ENCODE measurements at places on chromosomes 7 and 10.

GRCh38 chr10:113475381-113475807, 77.5 kb upstream of the HABP2 start:
- DNase-seq = peak; percentile 95

DNA sequence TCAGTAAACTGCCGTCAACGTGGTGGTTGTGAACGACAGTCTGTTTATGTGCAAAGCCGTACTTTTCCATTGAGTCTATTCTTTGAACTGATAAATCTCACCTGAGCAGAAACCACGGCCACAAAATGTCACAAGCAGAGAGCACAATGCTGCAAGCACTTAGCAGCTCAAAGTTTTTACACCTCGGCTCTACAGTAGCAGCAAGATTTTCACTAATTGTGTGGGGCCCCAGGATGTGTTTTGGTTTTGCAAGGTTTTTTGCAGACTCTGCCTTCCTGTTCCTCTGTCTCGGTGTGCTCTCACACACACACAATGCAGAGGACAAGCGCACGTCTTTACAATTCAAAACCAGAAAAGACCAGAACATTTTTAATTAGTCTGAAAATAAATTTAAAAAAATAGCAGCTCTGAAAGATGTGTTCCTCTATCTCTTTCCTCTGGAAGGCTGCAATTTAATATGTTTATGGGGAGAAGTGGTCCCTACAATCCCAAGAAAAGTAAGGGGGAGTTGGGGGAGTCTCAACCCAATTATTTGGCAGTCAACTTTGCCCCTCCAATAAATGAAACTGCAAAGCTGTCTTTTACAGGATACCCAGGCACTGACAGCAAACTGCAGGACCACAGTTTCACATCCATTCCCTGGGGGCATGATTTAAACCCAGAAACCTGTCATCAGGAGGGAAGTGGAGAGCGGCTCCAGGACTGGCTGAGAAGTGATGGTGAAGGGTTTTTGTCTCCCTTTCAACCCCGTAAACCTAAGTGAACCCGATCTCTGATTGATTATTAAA, 73.8 kb upstream of the SFMBT2 start:
- DNase-seq = no peak

GRCh38 chr7:24836084-24836483, 78.8 kb upstream of the GSDME start:
- no peak for DNase-seq

DNA sequence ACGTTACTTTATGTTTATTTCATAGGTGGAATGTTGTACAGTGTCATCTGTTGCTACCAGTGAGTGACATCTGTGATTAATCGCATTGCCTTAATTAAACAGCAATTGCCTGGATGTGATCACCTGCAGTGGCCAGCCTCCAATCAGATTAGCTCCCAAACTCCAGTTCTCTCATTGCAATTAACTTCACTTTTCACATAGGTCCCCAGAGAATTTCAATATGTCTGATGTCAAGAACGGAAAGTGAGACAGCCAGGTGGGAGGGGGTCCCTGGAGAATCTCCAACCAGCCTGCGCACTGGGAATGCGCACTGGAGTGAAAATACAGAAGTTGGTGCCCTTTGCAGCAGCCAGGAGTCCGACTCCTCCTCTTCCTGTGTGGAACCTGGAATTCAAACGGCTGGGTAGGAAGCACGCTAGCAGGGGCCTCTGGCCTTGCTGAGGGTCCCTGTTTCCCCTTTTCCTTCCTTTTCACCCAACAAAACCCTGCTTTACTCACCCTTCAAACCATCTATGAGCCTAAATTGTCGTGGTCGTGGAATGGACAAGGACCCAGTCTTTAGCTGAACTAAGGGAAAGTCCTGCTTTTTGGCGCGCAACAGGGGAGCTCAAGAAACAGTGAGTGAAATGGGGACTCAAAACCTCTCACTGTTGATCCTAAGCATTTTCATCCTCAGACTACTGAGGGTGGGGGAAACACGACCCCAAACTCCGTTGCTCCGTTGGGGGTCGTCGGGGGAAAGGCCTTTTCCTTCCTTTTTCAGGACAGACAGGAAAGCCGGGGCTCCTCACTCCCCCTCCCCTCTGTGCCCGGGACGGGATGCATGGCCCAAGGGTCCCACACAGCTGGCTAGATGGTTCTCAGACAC, 1355.5 kb upstream of the LRRTM3 start:
- DNase-seq = peak; percentile 83

- DNase-seq = no peak
Measured at GRCh38 chr7:33979807-33980355, 74.5 kb downstream of the BMPER start.

DNA sequence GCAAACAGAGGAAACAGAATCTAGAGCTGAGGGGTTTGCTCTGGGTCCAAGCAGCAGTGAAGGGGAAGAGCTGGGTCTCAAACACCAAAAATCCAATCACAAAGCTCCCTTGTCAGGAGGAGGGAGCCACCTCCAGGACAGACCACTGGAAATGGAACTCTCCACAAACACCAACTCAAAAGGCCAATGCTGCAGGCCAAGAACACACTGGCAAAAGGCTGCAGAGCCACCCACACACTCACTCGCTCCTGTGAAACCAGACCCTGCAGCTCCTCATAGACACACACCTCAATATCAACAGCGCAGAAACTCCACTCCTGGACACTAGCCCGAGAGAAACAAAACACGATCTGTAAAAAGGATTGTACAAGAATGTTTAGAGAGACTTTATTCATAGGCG, 213.5 kb downstream of the PTPRN2 start:
- DNase-seq = no peak

GRCh38 chr10:104300002-104300735, 31.2 kb downstream of the GSTO2 start:
- DNase-seq = peak; percentile 91

DNA sequence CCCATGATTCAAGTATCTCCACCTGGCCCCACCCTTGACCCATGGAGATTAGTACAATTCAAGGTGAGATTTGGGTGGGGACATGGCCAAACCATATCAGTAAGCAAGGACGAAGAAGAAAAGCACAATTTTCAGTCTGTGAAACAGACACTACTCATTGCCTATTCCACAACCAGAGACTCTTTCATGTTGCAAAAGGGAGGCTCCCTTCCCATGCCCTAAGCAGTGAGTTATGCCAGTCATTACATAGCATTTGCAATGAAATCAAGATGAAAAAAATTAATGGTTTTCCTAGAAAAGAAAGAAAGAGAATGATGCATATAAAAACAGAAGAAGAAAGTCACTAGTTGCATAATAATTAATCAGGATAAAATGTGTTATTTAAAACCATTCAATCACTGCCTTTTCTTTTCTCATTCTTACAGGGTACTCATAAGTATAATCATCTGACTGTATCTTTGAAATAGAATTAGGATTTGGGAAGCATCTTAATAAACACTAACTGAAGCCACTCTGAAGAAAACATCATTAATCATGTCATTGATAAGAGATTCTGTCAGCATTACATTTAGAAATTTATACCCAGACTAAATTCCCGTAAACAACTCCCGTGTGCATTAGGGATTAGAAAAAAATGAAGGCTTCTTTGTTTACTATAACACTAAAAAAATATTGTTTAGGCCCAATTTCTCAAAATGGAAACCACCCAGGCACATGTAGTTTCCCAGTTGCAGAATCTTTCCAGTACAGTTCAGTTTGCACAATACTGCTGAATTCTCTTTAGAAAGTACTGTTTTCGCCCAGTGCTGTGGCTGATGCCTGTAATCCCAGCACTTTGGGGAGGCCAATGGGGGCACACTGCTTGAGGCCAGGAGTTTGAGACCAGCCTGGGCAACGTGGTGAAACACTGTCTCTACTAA, 9.1 kb downstream of the PRPS1L1 start:
- DNase-seq = no peak

DNA sequence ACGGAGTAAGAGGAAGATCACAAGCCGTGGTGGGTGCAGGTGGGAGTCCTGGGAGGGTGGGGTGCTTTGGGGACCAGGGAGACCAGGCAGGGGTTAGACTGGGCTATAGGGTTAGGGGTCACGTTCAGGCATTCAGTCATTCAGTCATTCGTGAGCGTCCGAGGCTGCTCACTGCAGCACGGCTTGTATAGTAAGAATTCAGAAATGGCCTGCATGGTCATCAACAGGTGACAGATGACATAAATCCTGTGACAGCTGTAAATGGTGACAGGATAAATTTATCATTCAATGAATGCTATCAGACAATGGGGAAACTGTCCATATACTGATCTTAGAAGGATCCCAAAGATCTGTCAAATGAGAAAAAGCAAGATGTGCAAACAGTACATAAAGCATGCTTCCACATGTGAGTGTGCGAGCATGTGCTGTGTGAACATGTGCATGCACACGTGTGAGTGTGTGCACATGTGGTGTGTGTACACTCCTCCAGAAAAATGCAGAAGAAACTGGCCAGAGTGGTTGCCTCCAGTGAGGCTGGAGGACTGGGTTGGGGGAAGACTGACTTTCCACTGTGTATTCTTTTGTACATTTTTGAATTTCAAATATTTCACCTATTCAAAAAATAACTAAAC, 32.0 kb upstream of the SMARCD3 start:
- no peak for DNase-seq

- DNase-seq = peak; percentile 76
Measured at GRCh38 chr10:49139028-49139845, 5.4 kb upstream of the FAM170B start.

DNA sequence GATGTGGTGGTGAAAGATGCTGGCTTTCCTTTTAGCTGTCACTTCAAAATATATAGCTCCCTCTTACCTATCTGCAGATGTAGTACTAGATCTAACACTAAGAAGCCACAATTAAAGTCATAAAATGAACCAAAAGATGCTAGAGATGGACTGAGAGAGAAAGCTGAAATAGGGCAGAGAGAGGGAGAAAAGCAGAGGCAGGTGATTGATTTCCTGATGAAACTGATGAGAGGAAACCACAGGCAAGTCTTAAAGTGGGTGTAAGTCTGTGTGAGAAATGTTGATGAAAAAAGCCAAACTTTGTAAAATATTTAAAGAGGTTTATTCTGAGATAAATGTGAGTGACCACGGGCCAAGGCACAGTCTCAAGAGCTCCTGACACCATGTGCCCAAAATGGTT, 194.3 kb upstream of the MBL2 start:
- no peak for DNase-seq

- no peak for DNase-seq
Measured at GRCh38 chr10:34766266-34766600, 48.9 kb downstream of the PARD3 start.

DNA sequence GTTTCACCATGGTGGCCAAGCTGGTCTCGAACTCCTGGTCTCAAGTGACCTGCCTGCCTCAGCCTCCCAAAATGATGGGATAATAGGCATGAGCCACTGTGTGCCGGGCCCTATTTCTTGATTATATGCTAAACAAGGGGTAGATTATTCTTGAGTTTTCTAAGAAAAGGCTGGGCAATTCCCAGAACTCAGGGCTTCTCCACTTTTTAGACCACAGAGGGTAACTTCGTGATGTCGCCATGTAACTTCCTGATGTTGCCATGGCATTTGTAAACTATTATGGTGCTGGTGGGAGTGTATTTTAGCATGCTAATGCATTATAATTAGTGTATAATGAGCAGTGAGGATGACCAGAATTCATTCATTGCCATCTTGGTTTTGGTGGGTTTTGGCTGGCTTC, 35.8 kb downstream of the OTUD1 start:
- DNase-seq = no peak

GRCh38 chr7:115145512-115145911, 223.6 kb downstream of the MDFIC start:
- DNase-seq = peak; percentile 9

DNA sequence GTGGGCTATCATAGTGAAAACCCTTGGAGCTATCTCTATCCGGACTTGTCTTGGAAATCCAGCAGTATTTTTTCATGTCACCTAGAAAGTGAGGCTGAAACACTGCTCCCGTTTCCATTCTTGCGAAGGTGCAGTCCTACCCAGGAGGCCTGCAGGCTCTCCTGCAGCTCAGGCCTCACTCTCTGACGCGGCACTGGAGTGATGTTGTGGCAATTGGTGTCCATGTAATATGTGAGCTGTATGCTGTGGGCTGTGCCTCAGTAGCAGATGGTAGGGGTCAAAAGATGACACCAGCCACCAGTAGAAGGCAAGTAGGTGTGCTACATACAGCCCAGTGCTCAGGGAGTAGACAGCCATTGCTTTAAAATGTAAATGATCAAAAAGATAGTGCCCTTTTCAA, 28.1 kb upstream of the ZNF680 start:
- no peak for DNase-seq

DNA sequence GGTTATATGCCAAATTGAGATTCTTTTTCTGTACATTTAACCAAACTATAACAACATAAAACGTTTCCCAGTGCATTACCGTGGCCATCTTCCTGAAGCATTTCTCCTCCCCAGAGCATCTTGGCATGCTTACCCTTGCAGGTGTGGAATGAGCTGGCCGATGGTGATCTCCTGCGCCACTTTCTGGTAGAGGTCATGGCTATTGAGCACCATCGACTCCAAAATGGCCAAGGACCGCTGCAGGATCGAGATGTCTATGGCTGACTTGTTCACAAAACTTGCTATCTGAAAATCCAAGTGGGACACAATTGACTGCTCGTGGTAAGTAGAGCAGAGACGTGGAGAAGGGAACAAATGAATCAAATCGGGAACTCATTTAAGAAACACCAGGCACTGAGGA, 223.9 kb downstream of the ELMO1 start:
- no peak for DNase-seq

DNA sequence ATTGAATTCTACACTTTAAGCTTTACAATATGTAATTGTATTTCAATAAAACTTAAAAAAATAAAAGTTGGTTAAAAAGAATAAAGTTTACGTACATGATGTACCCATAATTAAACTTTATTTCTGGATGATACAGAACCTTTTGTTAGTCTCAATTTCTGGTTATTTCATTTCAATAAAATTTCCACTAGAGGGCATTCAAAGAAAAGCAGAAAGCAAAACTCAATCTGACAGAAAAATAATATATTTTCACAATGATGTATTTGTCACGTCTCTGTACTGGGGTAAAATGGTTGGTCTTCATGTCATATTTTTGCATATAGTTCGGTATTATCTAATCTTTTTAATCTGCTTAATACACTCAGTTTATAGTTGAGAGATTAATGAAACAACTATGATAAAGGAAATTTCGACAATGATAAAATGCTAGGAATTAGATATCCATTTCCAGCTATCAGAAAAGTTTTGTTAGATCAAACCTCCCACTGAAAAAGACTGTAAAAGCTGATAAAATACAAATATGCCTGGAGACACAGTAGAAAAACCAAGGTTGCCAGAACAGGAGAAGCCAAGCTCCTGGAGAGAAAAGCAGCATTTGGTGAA, 27.4 kb downstream of the ASZ1 start:
- no peak for DNase-seq

All from muscle of leg (tissue), 16 donors.